ENCODE measurements at places on chromosomes 1 and 21.

DNA sequence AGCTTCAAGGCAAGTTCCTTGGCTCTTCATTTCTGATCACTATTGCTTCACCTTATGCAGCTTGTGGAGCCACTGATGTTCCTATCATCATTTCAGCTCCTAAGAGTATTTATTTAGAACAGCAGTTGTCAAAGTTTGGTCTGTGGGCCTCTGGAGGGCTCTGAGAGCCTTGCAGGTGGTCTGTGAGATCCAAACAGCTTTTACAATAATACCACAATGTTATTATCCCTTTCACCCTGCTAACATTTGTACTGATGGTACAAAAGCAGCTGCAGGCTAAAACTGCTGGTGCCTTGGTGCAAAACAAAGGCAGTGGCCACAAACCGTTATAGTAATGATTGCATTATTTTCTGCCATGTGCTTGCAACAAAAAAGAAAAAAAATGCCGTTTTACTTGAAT, 33.8 kb downstream of the PATJ start:
- DNase-seq: no peak

GRCh38 chr1:15472587-15472986, 3.3 kb upstream of the CELA2B start:
- DNase-seq: no peak

- no peak for DNase-seq
Measured at GRCh38 chr1:225691861-225692516, 39.1 kb upstream of the ENAH start.

- no peak for DNase-seq
Measured at GRCh38 chr1:182395906-182396305, 4.3 kb upstream of the GLUL start.

- DNase-seq: no peak
Measured at GRCh38 chr1:53265581-53265980, 27.3 kb upstream of the MAGOH start.

DNA sequence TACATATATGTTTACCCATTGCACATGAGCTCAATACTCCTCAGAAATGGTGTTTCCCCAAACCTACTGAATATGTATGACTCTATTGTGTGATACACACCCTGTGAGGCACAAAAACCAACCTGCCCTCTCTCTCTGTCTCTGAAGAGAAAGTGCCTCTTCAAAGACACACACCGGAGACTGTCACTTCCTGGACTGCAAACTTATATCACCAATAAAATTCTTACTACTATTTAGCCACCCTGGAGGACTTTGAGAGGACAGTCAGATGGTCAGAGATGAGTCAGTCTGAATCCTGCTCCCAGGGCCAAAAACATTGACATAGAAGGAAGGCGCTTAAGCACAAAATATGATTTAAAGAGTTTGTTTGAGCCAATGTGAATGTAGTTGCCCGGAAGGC, 110.4 kb downstream of the PPIAL4G start:
- DNase-seq: no peak

GRCh38 chr21:32172106-32172505, 106.7 kb downstream of the MIS18A start:
- DNase-seq: no peak

- no peak for DNase-seq
Measured at GRCh38 chr1:99771513-99771918, 5.1 kb upstream of the FRRS1 start.

DNA sequence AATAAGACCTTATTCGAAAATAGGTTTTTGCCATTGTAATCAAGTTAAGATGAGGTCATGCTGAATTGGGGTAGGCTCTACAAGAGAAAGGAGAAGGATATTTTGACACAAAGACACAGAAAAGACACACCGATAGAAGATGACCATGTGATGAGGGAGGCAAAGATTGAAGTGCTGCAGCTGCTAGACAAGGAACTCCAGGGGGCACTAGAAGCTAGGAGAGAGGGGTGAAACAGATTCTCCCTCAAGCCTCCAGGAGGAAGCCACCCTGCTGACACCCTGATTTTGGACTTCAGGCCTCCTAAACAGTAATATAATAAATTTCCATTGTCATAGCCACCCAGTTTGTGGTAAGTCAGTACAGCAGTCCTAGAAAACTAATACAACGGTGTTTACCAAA, 506.8 kb upstream of the CAMK1G start:
- no peak for DNase-seq

GRCh38 chr1:205531191-205532025, 26.9 kb downstream of the CDK18 start:
- DNase-seq: no peak

GRCh38 chr1:28257736-28258135, 1.6 kb upstream of the SESN2 start:
- no peak for DNase-seq

DNA sequence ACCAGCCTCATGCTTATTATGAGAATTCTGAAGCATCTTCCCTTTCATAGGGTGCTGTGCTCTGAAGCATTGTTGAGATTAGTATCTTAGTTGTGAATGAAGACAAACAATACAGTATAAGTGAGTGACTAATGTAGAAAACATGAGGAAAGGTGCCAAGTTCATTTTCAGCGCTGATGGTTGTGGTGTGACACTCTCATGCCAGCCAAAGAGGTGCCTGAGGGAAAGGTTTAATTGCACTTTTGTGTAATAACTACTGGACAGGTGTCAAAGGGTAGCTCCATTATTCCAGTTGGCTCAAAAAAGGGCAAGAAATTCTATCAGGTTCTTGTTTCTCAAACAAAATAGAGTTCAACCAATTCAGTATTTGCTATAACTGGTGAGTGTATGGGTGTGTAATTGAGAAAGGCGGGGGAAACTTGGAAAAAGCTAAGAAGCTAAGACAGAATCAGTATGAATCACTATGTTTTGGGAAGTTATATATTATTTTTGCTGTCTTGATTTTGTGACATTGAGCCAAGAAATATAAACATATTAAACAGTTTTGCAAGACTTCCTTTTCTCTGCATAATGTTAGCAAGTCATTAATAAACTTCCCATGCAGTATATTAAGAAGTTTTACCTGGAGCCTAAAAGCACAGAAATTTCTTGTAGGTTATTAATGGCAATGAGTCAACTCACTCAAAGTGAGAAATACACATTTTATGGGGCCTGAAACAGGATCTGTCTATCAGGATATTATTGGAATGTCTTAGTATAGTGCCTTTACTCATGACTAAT, 31.8 kb downstream of the KCNK2 start:
- no peak for DNase-seq

- no peak for DNase-seq
Measured at GRCh38 chr1:6801199-6801598, 15.9 kb downstream of the CAMTA1 start.

DNA sequence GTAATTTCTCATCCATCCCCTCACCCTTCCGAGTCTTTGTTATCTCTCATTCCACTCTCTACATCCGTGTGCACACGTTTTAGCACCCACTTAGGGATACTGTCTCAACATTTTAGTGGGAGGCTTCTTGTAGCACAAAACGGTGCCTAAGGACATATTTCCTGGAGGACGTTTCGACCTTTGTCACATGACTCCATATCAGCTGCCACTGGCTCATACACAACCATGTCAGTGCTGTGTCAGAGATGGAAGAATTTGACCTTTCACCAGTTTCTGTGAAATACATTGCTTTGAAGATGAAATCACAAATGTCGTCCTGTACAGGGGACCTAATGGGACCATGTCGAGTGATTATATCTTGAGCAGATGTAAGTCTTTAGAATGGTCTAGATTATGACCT, 15.6 kb downstream of the B3GALT5 start:
- no peak for DNase-seq

DNA sequence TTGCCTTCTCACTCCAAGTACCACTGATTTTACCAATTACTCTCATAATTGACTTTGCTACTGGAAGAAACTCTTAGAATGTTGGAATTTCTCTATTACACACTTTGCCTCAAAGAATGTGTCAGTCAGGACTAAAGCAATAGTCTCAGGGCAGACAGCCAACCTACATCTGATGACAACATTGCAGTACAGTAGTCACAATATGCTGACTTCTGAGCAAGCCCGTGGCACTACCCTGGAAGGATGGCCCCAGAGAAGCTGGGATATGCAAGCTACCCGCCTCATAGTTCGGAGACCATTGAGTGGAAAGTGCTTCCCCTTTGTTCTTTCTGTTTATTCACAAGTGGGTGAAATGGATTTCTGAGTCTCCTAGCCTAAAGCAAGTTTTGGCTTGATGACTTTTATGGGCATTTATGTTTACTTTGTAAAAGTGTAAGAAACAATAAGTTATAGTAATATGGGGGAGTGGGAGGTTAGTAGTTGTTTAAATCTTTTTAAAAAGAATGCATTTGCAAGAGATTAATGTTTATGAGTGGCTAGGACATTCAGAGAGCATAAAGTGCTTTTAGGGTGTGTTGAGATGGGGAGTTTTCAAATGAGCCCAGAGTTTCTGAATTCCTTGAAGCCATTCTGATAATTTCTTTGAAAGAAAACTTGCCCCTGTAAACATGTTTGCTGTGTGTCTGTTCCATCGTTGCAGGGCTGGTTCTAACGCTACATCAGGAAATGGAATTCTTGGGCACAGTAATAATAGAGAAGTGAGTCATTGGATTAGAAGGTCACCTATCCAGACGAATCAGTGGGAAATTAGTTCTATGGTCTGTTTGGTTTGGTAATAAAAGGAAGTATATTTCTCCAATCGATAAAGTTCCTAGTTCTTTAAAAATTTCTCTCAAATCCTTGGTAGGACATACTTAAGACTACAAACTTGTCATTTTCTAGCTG, 63.8 kb downstream of the LMO4 start:
- DNase-seq: no peak

GRCh38 chr1:85339656-85340399, 63.4 kb upstream of the BCL10 start:
- no peak for DNase-seq

DNA sequence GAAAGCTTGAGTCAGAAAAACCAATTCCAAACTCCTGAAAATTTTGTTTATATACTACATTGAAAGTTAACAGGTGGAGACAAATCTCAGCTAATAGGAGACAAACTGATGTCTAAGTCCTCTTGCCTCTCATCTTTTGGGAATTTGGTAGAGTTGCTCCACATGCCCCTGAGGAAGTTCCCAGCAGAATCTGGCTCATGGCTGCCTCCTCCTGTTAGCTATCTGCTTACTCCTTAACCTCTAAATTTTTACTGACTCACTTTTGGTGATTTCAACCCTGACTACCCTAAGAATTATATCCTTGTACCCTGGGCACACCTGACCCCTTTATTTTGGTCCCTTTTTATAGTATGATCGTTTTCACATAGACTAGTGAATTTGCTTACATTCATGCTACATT, 633.7 kb upstream of the USP24 start:
- DNase-seq: no peak

- peak; percentile 41 for DNase-seq
Measured at GRCh38 chr1:29793101-29793546, 556.8 kb downstream of the PTPRU start.

GRCh38 chr1:173333581-173333980, 126.5 kb upstream of the TNFSF4 start:
- no peak for DNase-seq

- DNase-seq: peak; percentile 14
Measured at GRCh38 chr1:233294913-233295236, 650 bp downstream of the PCNX2 start.

GRCh38 chr1:19196331-19196730, 13.7 kb downstream of the UBR4 start:
- no peak for DNase-seq

GRCh38 chr1:185406691-185407009, 89.6 kb upstream of the IVNS1ABP start:
- no peak for DNase-seq

- DNase-seq: no peak
Measured at GRCh38 chr1:245378311-245378722, 223.5 kb downstream of the KIF26B start.

DNA sequence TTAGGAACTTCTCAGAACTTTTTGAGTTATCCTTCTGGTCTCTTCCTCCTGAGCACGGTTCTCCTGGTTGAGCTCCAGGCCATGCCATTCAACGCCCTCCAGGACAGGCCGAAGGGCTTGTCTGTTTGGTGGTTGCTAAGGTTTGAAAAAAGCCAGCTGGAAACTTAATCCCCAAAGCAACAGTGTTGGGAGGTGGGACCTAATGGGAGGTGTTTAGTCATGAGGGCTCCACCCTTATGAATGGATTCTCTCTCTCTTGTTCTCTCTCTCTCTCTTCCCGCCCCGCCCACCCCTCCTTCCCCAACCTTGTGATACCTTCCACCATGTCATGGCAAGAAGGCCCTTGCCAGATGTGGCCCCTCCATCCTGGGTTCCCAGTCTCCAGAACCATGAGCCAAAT, 829 bp downstream of the KCNE1 start:
- no peak for DNase-seq

- DNase-seq: no peak
Measured at GRCh38 chr1:203056012-203056411, 29.7 kb downstream of the PPFIA4 start.

- no peak for DNase-seq
Measured at GRCh38 chr1:204600203-204600602, 84.0 kb downstream of the MDM4 start.

GRCh38 chr1:184972315-184973055, 1.8 kb downstream of the NIBAN1 start:
- no peak for DNase-seq

- DNase-seq: no peak
Measured at GRCh38 chr1:27124405-27124804, 30.5 kb downstream of the SLC9A1 start.

DNA sequence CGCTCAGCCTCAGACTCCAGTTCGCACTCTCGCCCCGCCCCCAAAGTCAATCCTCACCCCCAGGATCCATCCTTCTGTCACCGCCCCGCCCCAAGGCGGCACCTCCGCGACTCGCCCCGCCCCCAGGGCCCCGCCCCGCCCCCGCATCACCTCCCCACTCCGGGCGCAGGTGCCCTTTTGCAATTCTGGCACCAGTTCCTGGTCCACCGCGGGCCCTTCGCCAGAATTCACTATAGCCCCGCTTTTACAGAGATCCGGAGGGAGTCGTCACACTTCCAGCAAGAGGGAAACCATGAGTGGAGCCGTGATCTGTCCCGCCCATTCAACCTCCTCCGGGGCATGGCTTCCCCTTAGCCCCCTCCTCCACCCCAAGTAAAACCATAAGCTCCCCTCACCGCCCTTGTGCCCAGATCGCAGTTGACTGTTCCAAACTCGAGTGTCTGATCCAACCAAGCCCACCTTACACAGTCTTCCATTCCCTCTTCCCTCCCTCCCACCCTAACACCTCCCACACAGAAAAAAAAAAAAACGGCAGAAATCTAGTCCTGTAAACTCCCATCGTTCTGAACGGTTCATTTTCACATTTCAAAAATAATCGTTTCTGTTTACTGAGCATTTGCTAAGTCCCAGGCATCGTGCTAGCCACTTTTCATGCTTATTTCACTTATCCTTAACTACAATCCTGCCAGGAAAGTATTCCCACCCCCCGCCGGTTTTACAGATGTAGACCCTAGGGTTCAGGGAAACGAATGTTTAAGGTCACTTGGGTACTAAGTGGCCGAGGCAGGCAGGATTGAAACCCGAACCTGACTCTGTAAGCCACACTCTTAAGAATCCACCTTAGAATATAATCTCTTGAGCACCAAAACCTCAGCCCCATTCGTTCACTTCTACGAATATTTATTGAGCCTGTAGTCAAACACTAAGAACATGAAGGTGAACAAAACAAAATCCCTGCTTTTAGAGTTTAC, 1.3 kb upstream of the DNAJC16 start:
- no peak for DNase-seq

GRCh38 chr1:11590395-11590794, 63.8 kb downstream of the FBXO2 start:
- DNase-seq: no peak

All from GM12891 (cell line).